ENCODE measurements at places on chromosomes 6 and 20.

GRCh38 chr6:105896052-105896820 is 189.9 kb upstream of the PRDM1 start:
- DNase-seq: no peak

GRCh38 chr20:37670351-37670791 is 23.5 kb upstream of the CTNNBL1 start:
- peak; percentile 61 for DNase-seq

DNA sequence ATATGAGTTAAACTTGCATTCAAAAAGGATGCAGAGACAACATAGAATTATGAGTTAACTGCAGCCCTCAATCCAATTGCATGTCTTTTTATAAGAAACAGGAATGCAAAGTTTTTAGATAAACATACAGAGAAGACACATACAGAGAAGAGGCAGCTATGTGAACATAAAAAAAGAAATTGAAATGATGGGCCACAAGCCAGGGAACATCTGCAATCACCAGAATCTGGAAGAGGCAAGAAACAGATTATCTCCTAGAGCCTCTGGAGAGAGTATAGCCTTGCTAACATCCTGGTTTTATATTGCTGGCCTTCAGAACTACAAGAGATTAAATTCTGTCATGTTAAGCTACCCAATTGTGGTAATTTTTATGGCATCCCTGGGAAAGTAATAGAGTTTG is 257.2 kb upstream of the EYS start:
- DNase-seq: no peak

DNA sequence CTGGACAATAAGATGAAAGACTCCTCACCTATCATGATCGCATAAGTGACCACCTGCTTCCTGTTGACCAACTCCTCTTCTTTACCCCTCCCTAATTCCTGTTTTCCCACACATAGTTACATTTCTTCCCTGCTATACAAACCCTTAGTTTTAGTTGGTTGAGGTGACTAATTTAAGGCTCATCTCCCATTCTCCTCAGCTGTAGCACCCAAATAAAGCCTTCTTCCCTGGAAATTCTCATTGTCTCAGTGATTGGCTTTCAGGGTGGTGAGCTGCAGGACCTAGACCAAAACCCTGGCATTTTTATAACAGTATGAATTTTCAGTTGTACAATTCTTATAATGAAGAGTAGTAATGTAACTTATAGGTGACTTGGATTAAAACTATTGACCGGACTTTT is 2.1 kb downstream of the FKBP1C start:
- DNase-seq: no peak

GRCh38 chr6:89566008-89566800 is 72.3 kb downstream of the LYRM2 start:
- DNase-seq: no peak

DNA sequence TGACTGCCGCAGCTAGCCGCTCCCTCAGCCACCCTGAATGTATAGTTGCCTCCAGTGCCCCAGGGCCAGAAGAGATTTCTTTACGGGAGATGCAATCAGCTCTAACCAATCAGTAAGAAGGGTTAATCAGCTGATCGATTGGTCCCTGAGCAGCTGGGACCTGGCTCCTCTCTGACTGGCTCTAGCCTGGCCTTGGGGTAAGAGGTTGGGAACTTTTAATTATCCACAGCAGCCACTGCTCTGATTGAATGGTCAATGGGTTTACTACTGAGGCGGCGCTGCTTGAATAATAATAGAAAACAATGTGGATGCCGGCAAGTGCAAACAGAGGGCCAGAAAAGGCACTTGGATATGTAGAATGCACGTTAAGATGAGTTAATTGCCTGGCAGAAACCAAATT is 99.8 kb downstream of the TFAP2A start:
- DNase-seq: no peak

DNA sequence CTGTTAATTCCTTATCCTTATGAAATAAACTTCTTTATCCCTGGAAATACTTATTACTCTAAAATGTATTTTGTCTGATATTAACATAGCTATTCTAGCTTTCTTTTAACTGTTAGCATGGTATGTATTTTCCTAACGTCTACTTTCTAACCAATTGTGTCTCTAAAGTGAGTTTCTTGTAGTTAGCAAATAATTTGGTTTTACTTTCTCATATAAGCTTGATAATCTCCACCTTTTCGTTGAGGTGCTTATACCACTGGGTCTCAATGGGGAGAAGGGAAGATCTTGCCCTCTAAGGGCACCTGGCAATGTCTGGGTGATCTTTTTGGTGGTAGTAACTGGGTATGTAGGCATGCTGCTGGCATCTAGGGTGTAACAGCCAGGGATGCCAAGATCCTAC is 25.7 kb downstream of the ZNF334 start:
- no peak for DNase-seq

All from pancreas (tissue), 10 donors.